ENCODE measurements at places on chromosomes 2 and 18.

- no peak for DNase-seq
These were observed 13.8 kb downstream of the CYP26B1 start for GRCh38 chr2:72133721-72134407.

GRCh38 chr18:49913221-49913620, 99.9 kb upstream of the ACAA2 start:
- DNase-seq: no peak

DNA sequence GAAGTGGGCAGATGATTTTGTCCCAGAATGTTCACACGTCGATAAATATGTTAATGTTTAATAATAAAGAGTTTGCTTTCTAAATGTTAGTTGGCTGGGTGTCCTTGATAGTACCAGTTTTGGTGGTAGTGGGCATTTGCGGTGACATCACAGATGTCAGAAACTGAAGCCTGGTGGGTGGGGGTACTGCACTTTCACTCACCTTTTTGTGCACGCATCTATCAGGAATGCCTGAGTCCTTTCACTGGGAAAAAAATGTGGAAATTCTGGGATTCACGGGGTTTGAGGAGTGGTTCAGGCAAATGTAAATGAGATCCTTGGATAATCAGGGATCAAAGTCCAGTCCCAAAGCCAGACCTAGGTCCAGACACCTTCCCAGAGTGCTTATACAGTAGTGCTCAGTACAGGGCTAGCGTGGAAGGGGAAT, 3.2 kb downstream of the EPAS1 start:
- DNase-seq: peak; percentile 77

DNA sequence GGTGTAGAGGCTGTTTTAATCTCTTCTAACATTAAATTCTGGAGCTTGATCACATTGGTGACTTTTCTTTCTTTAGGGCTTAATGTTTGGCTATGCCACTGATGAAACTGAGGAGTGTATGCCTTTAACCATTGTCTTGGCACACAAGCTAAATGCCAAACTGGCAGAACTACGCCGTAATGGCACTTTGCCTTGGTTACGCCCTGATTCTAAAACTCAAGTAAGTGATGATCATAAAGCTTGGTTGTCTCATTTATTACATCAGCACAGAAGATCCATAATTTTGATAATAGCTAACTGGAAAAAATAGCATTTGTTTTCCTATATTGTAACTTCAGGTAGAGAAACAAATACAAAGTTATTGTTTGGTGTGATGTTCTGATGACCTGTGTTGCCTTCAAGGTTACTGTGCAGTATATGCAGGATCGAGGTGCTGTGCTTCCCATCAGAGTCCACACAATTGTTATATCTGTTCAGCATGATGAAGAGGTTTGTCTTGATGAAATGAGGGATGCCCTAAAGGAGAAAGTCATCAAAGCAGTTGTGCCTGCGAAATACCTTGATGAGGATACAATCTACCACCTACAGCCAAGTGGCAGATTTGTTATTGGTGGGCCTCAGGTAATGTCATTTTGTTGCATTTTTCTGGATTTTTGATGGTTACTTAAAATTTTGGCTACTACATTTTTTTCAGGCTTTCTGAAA, 2.9 kb downstream of the MAT2A start:
- DNase-seq: no peak

DNA sequence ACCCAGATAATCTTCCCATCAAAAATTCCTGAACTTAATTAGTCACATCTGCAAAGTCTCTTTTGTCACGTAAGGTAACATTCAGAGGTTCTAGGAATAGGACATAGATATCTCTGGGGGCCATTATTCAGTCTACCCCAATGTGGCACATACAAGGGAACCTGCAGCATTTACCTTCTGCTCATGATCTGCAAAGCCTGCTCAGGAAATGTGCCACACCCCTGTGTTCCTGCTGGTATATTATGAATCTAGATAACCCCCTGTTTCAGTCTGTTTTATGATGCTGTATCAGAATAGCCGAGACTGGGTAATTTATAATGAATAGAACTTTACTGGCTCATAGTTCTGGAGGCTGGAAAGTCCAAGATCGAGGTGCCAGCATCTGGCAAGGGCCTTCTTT, 103.5 kb downstream of the ARL4C start:
- no peak for DNase-seq

GRCh38 chr18:13032173-13032572, 41.0 kb downstream of the CEP192 start:
- DNase-seq: no peak

DNA sequence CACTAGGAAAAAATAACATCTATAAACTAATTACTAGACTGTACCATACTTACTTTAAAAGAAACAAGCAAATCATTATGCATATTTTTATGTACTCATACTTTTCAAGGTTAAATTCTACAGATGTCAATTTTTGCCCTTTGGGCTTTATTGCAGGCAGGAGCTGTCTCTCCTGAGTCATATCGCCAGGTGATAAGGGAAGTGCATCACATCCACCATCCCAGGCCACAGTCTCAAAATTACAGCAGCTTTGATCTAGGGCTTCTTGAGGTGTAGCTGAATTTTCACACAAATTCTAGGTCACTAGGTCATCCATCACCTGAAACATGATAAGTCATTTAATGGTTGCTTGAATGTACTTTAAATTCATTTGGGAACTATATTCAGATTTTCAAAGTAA, 38.4 kb upstream of the FRZB start:
- peak; percentile 56 for DNase-seq

- DNase-seq: no peak
These were observed 583.0 kb downstream of the IRS1 start for GRCh38 chr2:226216575-226216974.

DNA sequence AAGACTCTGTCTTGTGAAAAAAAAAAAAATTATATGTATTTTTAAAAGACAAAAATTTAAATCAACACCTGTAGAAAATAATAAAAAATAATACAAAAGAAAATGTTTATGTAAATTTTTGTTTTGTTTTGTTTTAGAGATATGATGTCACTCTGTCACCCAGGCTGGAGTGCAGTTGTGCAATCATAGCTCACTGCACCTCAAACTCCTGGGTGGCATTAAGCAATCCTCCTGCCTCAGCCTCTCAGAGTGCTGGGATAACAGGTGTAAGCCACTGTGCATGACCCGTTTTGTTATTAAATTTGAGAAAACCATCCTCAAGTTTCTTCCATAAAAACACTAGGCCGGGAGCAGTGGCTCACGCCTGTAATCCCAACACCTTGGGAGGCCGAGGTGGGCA, 56.2 kb upstream of the B3GNT7 start:
- no peak for DNase-seq

GRCh38 chr2:1869987-1870386, 125.7 kb upstream of the PXDN start:
- DNase-seq: no peak

GRCh38 chr2:201007584-201007998, 44.1 kb upstream of the ORC2 start:
- no peak for DNase-seq

All from large intestine (tissue), 12 donors.